Osteoblast (primary cell): ENCODE measurements at places on chromosomes 3 and 15. TPM values are rescaled to one million over a fixed set of nuclear protein-coding genes. Genes with fewer than 3 reads are reported as not detected.

DNA sequence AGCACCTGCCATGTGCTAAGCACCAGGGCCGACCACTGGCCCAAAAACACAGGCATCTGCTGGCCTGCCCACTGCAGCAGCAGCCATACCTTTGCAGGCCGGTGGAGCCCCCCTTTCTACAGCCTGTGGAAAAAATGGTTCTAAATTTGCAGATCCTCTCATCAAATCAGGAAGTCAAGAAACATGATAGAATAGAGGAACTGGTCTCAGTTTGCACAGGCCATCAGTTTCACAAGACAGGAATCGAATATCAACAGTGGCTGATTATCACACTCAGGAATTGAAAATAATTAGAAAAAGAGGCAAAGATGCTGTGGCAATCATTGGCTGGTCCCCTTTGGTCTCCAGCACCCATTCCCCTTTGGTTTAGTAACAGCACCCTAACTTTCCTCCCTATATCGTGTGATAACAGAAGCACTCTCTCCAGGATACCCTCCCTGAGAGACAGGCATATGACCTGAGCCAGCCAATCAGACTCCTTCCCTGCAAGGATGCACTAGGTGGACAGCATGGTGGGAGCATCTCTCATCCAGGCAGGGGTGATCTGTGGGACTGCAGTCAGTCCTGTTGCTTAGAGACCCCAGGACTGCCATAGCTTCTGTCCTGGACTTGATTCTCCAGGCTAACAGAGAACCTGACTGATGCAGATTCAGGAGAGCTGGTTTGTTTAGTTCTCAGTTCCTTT, 3.5 kb upstream of the PAK6 start:
- peak; percentile 62 for DNase-seq

DNA sequence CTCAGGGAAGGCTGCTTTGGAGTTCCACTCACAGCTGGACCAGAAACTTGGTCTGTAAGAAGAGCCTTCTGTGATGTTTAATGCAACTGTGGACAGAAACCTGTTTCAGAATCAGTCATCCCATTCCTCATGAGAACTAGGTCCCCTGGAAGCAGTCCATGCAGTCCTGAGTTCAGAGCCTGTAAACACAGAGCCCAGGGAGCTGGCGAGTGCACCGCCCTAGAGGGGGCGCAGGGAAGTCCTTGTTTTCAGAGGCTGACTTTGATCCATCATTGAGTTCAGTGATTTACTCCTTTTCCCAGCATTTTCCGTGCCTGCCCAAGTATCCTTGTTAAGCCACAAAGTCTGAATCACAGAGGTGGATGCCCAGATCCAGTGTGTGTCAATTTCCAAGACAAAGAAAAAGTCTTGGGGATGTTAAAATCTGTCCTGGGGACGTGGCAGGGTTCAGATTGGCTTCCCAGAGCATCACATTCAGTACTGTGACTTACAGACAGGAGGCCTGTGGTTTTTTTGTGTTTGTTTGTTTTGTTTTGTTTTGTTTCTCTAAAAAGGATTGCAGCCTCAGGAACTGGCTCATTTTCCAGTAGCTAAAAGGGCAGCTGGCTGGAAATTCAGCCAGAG, 9.8 kb upstream of the TXNRD3 start:
- peak; percentile 86 for DNase-seq

DNA sequence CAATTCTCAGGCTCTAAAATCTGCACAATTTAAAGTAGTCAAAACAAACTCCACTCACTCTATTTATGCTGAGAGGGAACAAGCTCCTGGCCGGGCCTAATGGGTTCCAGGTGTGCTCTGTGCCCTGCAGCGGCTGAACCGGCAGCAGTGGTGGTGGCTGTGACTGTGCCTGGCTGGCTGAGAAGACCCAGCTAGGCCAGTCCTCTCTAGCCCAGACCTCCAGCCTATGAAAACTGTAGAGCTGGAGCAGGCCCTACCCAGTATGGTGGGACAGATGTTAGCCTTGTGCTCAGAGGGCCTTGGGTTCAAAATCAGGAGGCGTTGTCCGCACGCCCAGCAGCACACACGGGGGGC, 37.0 kb downstream of the EPHB3 start:
- no peak for DNase-seq

DNA sequence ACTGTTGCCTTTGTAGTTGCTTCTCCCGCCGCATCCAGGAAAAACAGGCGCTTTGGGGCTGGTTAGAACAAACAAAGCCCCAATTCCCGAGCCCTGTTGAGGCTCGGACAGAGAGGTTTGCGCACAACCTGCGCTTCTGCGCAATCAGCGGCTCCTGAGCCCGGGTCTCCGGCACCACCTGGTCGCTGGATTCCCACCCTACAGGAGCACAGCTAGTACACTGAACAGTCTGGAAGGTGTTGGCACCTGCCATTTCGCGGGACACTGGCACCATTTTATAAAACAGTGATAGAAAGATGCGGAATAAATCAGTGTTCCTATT, 13.8 kb downstream of the ZIC4 start:
- no peak for DNase-seq

DNA sequence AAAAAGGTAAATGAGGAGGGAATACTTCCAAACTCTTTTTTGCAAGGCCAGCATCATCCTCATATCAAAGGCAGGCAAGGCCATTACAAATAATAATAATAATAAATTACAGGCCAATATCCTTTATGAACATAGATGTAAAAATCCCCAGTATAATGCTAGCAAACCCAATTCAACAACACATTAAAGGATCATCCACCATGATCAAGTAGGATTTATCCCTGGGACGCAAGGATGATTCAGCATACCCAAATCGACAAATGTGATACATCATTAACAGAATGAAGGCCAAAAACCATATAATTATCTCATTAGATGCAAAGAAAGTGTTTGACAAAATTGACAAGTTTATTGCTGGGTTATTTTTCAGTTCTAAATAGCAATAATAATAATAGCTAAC, 53.6 kb downstream of the GHSR start:
- DNase-seq: no peak

- no peak for DNase-seq
These were observed 74.9 kb downstream of the NBEAL2 start for GRCh38 chr3:47054412-47054811.

RCN2 gene
- 50.3 and 54.8 TPM in 2 replicates for total RNA-seq

EBLN2 gene
- total RNA-seq: 6.2 and 7.4 TPM in 2 replicates

AMIGO3 gene
- 0.29 and 1.8 TPM in 2 replicates for total RNA-seq

ZBBX gene
- total RNA-seq: not detected in 2 replicates
